A172 (cell line): ENCODE measurements at places on chromosomes 7 and 10.

DNA sequence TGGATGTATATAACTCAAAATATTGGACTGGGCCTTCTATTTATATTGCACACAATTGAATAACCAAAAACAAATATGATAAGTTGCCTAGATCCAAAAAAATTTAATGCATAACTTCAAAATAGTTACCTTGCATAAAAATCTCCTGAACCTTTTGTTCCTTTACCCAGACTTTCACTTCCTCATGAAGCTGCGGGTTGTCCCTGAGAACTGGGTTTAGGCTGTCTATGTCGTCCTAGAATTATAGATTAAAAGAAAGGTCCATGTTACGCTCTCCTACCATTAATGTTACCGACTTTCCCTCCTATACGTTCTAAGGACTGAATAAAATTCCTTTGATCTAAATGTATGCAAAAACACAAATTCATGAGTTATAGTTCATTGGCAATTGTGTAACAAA is 86.6 kb downstream of the NRBF2 start:
- DNase-seq: no peak

DNA sequence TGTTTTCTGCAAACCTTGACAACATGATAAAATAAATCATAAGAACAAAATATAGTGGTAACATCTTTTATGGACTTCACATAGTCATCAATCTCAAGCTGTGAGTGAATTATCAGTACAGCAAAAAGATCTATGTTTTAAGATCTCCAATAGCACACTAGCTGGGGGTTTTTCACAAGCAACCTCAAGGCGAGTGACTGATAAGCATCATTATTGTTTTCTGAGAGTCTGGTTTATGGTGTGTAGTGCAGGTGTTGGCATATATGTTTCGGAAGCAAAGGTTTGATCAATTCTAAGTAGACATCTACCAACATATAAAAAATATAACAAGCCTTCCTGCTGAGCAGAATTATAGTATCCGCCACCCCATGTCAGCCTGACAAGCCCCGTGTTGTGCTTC is 403.8 kb upstream of the MGMT start:
- no peak for DNase-seq

GRCh38 chr10:10923029-10923651 is 94.5 kb upstream of the CELF2 start:
- DNase-seq: no peak

- no peak for DNase-seq
These were observed 33.1 kb downstream of the ADD3 start for GRCh38 chr10:110040767-110041478.

- no peak for DNase-seq
These were observed 7.7 kb downstream of the GIGYF1 start for GRCh38 chr7:100686201-100686821.

DNA sequence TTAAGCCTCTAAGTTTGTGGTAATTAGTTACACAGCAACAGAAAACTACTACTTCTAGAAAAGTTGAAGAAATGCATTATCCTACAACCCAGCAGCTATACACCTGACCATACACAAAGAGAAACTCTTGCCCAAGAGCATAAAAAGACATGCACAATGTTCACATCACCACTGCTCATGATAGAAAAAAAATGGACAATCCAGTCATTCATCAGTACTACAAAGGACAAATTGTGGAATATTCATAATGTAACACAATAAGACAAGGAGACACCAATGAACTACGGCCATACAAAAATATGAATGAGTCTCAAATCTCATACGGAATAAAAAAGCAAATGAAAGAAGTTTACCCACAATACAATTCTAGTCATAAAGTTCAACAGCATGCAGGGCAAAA is 87.4 kb downstream of the ZFAND4 start:
- DNase-seq: no peak

DNA sequence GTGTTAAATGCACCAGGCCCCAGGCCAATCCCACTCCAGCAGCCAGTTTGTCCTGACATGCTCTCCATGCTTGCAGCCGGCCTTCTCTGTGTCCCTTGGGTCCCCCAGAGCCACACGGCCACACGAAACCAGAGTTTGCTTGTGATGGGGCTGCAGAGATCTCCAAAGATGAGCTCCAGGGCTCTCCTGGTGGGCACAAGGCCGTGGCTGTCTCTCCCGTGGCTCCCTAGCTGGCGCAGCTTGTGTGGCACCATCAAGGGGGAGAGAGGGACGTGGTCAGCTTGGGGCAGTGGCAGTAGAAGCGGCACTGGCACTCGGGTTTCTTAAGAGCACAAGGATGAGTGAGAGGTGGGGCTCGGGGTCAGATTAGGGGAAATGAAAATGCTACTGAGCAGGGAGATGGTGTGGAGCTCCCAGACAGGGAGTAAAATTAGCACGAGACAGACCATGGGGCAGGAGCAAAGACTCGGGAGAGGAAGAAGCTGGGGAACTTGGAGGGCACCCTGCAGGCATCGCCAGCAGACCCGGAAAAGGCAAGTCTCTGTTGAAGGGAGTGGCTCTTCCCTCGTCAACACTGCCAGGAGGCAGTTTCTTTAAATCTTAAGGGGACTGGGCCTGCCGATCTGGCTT is 572.5 kb upstream of the FOXK1 start:
- DNase-seq: no peak

DNA sequence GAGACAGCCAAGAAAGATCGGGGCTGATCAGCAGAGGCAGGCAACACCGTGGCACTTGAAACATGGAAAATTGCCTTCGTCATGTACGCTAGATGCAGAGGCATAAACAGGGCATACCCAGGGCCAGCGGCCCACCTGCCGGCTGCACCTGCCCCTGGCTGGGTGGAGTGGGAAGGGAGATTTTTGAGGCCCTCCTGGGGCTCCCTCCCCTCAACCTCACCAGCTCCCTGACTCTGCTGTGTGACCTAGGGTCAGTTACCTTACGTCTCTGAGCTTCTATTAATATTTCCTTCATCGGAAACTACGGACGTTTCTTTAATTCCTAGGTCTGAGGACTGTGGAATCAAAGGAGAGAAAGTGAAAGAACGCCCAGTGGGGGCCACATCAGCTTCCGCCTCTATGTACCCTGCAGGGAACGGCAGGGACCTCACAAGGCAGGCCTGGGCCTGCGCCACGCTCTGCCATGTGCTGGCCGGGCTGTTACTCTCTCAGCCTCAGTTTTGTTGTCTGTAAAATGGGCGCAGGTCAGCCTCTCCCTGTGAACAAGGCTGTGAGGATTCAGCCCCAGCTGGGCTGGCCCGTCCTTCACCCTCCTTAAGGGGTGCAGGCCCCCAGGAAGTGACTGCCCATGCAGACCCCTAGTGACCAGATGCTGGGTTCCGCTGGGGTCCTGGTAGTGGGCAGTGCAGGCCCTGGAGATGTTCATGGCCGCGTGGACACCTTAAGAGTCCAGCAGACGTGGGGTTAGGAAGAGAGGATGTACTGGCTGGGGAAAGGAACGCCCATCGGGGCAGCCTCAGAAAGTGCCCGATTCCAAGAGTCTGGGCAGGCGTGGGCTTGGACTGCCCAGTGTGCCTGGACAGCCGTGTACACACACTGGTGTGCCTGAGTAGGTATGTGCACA is 22.7 kb downstream of the ELFN1 start:
- no peak for DNase-seq

DNA sequence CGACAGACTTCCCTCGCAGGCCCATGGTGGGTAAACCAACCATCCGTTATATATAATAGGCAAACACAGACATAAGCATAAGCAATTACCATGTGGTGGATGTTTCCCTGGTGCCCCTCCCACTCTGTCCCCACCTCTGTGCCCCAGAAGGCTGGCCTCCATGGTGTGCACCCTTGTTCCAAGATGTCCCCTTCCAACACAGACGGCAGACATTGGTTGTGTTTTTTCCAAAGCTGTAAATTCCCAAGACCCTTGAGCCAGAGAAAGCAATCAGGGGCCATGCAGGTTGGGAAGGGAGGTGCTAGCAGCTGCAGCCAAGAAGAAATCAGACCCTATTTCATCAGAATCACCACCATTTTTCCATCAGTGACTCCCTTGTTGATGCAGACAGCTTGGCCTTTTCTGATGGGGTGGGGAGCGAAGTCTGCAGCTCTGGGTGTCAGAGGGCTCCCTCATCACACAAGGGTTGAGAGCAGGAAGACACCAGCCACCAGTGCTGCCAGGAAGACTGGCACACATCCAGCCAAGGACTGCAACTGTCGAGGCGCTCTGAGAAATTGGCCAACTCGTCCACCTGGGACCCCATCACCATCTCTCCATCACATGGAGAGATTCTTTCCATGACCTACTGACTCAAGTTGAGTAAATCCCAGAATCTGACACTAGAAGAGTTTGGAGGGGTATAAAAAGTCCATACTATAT is 86.8 kb upstream of the CHST15 start:
- DNase-seq: no peak

DNA sequence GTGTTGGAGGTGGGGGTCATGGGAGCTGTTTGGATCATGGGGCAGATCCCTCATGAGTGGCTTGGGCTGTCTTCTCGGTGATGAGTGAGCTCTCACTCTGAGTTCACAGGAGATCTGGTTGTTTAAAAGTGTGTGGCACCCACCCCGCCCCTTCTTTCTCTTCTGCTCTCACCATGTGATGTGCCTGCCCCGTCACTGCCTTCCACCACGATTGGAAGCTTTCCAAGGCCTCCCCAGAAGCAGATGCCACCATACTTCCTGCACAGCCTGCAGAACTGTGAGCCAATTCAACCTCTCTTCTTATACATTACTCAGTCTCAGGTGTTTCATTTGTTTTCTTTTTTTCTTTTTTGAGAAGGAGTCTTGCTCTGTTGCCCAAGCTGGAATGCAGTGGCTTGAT is 170.0 kb downstream of the PTPN20 start:
- peak; percentile 11 for DNase-seq

- no peak for DNase-seq
These were observed 1231.2 kb downstream of the GATA3 start for GRCh38 chr10:9285690-9286089.

GRCh38 chr10:71538608-71539260 is 142.0 kb downstream of the CDH23 start:
- no peak for DNase-seq

- peak; percentile 96 for DNase-seq
These were observed 220.1 kb downstream of the TNS3 start for GRCh38 chr7:47361746-47362215.

DNA sequence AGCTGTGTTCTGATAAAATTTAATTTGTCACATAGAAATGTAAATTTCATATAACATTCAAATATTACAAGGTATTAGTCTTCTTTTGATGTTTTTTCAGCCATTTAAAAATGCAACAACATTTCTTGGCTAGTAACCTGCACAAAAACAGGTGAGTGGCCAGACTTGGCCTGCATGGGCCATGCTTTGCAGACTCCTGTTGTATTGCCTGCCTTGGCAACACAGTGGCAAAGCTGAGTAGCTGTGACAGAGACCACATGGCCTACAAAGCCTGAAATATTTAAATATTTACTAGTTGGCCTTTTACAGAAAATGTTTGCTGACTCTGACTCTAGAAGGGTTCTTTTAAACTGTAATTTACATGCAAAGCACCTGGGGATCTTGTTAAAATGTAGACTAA is 13.5 kb upstream of the TBX20 start:
- no peak for DNase-seq

GRCh38 chr7:107644309-107644974 is 16.2 kb upstream of the SLC26A4 start:
- no peak for DNase-seq

DNA sequence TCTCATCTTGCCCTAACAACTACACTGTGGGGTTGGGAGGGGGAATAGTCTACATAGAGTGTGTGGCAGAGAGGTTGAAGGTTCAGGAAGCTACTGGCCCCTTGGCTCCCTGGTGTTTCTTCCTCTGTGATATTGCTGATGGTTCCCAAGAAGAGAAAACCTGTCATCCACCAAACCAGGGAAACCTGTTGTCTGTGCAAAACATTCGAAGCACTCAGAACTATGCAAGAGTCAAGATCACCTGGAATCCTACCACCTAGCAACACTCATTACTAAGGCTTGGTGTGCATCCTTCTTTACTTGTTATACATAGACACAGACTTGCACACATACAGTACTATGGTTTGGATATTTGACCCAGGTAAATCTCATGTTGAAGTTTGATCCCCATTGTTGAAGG is 46.5 kb upstream of the MKI67 start:
- DNase-seq: no peak

DNA sequence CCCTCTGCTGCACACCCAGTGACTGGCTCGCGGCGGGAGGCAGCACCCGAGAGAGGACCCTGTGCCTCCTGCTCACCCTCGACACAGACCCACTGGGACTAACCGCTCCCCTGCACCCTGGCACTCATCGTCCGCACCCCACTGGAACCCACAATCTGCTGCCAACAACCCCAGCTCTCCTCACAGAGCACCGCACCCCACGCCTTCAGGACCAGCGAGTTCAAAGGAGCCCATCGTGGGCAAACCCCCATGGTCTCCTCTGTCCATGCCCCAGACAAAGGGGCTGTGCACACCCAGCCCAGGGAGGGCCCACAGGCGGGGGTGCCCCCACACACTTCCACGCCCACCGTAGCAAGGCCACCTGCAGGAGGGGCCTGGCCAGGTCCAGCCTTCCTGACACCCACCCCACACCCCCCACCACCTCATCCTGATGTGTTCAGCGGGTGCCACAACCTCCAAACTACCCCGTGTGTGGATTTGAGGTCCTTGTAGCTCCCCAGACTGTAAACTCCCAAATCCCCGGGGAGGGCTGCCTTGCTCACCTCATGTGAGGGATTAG is 14.0 kb downstream of the RASGEF1A start:
- DNase-seq: no peak

DNA sequence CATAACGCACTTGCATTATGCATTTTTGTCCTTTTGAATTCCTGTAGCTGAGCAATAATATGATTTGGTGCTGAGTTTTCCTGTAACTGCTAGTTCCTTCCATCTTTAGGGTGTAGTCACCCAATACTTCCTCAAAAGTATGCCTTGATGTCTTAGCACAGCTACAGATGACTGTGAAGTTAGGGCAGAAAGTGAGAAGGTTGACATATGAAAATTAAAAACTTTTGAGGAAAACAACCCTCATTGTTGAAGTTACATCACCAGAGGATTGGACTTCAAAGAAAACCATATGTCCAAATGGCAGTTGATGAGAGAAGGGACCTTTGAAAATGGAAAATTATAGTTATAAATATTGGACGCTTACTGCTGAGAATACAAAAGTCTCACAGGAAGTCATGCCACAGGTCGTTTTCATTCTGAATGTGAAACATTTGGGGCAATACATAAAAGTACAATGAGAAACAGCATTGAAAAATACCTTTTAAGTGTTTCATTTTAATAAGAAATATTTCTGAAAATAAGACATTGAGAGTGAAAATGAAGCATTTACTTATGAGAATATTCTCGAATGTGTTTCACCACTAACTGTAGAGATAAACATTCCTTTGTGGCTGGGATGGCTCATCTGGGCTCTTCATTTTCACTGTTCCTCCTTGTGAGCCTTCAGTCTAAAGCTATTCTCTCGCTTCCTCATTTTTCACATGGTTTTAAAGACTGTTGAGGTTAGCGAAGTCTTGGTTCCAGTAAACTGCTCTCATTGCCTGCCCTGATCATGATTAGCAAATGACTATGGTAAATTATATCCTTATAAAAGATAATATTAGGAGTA is 61.4 kb upstream of the NME8 start:
- no peak for DNase-seq

- DNase-seq: no peak
These were observed 569 bp downstream of the SLC26A5 start for GRCh38 chr7:103445228-103446048.
